CMK (cell line): ENCODE measurements at places on chromosomes 4 and X.
A peak's percentile ranks its signal among the peaks of the same experiment; 100 is the strongest.

GRCh38 chr4:69838977-69839376 is 21.0 kb downstream of the SULT1E1 start:
- DNase-seq = no peak

- no peak for DNase-seq
Measured at GRCh38 chr4:102642631-102643298, 118.0 kb downstream of the MANBA start.

GRCh38 chr4:177404986-177405385 is 37.3 kb downstream of the AGA start:
- no peak for DNase-seq

DNA sequence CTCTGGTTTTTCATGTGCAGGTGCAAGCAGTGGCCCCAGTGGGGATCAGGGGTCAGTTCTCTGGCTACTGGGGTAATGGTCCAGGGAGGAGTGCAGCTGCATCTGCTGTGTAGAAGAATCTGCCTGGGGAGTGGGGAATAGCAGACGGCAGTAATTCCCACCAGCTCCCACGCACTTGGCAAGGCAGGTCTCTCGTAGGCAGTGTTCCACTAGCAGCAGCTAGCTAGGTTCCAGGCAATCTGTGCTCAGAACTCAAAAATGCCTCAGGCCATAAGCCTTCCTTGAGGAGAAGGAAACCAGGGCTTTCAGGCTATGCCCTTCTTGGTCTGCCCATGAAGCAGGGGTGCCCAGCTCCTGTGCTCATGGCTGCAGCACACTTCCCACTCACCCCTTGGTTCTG is 38.8 kb downstream of the DCLK2 start:
- DNase-seq = no peak

- DNase-seq = no peak
Measured at GRCh38 chrX:23008431-23009099, 8.8 kb downstream of the DDX53 start.

DNA sequence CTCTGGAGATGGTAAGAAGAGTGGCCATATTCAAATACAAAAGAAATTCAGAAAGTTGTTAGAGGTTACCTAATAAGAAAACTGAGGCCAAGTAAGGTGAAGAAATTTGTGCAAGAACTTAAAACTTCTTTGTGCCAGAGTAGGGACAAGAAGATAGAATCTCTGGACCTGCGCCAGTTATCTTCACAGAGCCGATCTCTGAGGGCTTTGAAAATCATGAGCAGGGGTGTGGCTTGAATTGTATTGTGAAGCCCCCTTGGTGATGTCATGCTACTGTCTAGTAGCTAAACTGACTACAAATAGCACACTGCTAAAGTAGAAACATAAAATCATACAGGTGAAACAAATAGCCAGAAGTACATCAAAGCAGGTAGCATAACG is 184.6 kb downstream of the UGT8 start:
- DNase-seq = no peak

- no peak for DNase-seq
Measured at GRCh38 chr4:95181243-95181995, 367.4 kb downstream of the UNC5C start.

DNA sequence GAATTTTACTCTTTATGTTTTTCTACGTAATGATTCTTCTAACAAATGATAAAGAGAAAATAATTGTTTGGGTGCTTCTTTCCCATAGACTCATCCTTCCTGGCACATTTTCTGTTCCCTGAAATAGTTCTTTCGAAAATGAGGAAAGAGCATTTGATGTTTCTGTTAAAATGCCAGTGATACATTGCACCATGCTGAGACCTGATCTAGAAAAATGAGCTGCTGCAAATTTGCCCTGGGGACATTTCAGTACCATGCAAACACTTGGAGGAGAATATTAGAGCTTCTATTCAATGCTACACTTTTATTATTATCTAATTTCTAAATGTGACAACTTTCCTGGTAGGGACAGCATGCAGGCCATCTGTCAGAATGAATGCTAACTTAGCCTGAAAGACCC is 83.3 kb downstream of the C4orf33 start:
- DNase-seq = no peak

DNA sequence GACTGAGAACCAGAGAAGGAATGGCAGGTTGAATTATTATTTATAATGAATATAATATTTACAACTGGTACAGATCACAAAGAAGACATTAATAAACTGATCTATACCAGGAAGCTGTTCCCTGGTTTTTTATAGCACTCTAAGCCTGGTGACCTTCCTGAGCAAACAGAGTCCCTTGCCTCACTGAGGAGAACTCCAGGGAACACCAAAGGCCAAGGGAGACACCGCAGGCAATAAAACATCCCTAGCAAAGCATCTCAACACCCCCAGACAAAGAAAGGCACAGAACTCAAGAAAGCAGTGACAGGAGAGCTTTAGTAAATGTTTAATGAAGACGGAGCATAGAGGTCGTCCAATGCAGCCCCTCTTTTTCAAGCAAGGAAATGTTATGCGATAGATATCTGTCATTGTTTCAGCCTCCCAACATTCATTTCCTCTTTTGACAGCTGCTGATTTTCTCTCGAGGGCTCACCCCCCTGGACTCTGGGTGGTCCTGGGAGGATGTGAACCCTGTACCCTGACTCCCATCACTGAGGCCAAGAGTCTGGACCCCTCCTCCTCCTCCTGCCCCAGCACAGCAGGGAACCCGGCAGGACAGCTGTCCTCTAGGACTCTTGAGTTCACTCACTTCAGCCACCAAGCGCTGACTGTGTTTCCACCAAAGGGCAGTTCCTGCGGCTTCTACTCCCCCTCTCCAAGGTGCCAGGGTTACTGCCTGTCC is 342.5 kb upstream of the GATB start:
- no peak for DNase-seq

DNA sequence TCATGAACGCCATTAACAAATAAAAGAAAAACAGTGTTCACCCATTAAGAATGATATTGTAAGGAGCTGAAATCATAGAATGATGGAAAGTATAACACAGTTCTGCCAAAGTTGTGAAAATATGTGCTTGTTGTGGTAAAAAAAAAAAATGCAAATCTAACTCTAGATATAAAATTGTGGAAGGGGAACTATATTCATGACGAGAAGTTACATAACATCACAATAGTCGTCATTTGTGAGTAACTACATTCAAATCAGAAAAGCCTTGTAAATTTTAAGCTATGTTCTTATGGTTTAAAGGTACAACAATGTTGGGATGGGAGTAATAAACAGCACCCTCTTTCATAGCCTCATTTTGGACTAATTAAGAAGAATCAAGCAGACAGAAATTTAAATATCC is 57.6 kb upstream of the PRDM8 start:
- DNase-seq = no peak

DNA sequence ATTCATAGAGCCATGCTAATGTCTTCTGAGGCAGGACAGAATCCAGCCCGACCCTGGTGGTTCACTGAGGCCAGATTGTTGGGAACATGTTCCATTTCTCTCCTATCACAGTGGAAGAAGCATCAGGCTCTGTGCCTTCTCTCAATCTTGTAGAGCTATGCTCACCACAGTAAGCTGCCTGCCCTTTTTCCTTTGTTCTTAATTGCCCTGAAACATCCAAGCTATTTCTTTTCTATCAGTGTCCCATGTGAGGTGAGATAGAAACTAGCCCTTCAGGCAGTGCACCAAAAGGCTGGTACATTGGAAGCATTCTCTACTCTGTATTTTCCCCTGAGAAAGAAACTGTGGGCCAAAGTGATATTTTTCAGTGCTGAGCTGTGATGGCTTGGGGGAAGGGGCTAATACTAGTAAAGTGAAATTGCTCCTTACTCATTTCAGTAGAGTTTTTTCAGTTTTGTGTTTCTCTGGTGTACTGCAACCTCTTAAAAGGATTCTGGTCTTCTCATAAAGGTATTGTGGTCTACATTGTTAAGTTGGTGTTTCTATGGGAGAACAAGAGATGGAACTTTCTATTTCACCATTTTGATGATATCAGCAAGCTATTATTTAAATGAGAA is 611.2 kb downstream of the RPA4 start:
- no peak for DNase-seq

DNA sequence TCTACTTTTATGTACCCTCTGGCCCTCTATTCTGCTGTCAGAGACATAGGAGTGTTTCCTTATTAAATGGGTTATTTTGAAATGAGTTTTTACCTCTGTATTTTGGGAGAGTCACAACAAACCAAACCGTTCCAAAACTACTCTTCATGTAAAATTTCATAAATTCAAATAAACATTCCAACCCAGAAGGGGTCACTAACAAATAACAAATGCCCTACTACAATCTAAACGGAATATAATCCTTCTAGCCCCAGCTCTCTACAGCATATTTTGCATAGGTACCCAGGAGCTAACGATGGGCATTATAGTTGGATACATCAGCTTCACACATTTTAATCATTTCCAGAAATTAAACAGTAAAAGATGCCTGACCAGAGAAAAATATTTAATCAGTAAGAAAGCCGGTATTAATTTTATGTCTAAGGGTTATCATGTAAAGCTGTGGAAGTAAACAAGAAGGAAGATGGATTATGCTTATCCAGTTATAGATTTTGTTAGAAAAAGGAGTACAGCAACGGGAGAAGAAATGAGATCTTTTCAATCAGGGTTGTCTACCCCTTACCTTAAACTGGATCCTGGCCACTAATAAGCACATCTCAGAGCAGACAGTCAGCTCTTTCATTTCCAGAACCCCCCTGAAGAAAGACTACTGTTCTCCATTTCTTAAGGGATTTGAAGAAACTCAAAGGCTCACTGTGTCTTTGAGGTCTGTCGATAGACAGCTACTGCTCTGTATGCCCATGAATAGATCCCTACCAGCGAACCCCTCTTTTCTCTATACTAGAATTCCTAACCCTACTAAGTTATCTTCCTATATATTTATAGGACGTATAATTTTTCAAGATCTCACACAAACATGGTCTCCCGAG is 1.2 kb downstream of the UGDH start:
- no peak for DNase-seq

DNA sequence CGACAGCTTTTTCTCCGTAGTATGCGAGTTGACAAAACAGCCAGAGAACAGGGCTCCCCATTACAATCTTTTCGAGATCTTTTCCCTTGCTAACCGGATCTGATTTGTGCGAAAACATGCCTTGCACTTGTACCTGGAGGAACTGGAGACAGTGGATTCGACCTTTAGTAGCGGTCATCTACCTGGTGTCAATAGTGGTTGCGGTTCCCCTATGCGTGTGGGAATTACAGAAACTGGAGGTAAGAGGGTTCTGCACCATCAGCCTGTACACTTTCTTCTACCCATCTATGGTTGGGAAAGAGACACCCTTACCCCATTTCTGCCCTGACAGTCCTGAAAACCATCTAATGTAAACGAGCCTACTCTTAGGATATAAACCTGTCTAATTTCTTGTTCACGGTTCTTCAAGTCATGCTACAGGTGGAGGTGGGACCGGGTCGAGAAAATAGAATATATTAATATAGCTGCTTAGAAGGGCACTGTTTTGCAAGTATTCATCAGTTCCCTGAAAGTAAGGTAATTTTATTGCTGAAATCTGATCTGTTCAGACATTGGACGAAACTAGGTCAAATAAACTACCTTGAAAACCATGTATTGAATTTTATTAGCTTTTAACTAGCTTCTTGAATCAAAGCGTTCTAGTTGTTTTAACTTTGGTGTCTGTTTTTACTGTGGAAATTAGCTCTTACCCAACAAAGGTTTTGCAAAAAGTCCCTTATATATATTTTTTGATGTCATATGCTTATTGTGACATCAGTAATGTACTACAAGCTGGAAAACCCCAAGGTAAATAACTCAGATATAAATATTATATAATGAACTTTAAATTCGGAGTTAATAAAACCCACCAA is 869 bp downstream of the TMEM184C start:
- no peak for DNase-seq

GRCh38 chr4:172155838-172156345 is 342.7 kb downstream of the GALNTL6 start:
- DNase-seq = peak; percentile 87

DNA sequence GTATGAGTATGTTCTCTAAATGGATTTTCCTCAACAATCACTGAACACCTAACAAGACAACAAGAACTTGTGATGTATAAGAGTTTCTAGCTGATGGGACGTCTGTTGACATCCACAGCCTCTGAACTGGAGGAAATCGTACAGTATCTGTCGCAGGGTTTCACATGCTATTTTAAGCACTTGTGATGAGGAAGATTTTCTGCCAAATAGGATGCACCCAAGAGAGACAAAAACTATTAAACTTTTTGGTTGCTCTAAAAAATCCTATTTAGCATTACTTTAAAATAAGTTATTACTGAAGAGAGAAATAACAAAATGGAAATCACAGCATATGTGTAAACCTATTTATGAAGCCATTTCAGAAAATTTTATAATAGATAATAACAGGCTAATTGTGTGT is 356.1 kb upstream of the SLC7A11 start:
- DNase-seq = no peak

DNA sequence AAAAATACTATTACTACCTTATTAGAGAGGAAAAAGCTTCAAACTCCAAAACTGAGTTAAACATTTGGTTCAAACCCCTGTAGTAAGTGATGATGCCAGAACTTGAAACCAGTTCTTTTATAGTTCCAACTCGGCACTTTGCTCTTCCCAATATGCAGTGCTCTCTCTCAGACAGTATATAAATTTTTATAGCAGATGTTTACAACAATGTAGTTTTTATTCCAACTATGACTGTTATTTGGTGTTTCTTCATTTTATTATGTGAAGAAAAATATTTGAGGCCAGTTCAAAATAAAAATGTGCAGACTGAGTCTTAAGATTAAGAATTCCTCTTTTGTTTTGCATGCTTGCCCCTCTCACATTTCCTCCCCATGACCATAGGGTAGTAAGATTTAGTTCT is 2.9 kb upstream of the PPP4R3C start:
- DNase-seq = no peak

DNA sequence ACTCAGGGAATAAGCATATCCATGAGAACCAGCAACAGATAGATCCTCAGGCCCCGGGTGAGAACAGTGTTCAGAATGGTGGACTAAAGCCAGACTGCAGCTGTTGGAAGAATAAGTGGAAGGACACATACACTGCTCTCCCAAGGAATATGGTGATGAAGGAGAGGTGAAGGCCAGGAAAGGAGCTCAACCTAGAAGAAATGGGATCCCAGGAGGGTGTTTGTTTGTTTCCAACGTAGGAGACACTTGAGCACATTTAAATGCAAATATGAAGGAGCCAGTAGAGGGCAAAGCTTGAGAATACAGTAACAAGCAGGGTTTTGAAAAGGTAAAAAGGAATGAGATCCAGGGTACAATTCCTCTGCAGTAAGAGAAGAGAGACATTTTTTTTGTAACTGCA is 42.4 kb upstream of the ATOH1 start:
- no peak for DNase-seq

GRCh38 chrX:20224814-20225487 is 41.8 kb downstream of the RPS6KA3 start:
- DNase-seq = no peak
